Keratinocyte (primary cell): ENCODE measurements at places on chromosomes 7 and 10.

GRCh38 chr7:104929921-104930320, 84.1 kb upstream of the KMT2E start:
- DNase-seq, result peak; percentile 46

GRCh38 chr10:67606572-67606971, 89.4 kb downstream of the CTNNA3 start:
- DNase-seq, result no peak

DNA sequence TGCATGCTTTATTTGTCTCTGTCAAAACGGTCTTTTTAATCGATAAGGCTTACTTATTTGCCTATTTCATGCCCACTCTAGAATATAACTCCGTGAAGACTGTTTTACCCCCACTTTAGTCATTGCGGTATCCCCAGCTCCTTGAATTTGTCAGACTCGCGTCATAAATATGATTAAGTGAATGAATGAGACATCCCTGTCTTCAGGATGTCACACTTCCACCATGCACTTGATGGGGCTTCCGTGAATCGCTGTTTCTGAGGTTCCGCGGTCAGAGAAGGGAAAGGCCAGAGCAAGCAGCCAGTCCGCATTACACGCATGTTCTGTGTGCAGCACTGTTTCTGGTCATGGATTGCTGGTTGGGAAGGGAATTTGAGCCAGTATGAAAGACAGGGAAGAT, 138.8 kb downstream of the CELF2 start:
- no peak for DNase-seq

DNA sequence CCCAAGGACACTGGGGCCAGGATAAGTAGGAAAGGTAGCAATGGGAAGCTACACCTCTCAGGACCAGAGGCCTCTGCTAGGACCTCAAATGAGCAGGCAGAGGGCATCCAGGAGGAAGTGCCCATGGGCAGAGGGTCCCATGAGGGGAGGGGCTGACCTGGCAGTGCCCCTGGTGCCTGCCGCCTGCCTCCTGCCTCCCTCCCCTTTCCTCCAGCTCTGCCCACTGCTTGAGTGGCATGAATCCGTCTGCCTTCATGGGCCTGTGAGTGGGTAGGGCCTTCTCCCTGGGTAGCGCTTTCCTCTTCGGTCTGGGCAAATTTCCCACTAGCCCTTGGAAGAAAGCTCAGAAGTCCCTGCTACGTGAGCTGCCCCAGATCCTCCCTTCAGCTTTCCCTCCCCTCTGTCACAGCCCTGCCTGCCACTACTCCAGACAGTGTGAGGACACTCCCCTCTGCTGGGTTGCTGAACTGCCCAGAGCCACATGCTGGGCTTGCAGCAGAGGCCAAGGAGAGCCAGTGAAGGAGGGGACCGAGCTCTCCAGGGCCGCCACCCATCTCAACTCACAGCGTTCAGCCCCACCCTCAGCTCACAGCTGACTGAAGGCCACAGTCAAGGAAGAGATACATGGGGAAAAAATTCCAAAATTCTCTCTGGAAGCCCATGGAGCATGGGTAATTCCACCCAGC, 141.4 kb downstream of the ARHGAP22 start:
- DNase-seq, result no peak
